IMR-90 (cell line): ENCODE measurements at places on chromosomes 7 and 10.

GRCh38 chr7:120171406-120171805, 101.6 kb upstream of the KCND2 start:
- no peak for DNase-seq

DNA sequence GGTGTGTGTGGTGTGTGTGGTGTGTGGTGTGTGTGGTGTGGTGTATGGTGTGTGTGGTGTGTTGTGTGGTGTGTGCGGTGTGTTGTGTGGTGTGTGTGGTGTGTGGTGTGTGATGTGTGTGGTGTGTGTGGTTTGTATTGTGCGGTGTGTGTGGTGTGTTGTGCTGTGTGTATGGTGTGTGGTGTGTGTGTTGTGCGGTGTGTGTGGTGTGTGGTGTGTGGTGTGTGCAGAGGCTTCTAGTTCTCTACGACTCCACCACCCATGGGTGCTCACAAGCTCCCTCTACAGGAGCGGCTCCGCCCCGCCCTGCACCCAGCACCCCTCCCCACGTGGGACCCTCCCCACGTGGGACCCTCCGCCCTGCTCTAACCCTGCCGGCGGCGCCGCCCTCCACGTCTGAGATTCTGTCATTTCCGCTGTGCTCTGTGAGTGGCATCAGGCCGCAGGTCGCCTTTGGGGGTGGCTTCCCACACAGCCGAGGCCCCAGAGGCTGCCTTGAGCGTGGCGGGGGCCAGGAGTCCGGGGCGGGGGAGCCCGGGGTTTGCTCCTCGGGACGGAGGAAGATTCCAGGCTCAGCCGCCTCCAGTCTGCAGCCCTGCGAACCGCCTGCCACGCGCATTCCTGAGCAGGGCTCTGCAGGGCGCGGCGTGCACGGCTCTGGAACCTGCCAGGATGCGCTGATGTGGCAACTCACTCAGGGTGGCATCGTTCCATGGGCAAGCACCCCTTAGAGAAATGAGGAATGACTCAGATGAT, 37.0 kb upstream of the DNAJB6 start:
- no peak for DNase-seq

DNA sequence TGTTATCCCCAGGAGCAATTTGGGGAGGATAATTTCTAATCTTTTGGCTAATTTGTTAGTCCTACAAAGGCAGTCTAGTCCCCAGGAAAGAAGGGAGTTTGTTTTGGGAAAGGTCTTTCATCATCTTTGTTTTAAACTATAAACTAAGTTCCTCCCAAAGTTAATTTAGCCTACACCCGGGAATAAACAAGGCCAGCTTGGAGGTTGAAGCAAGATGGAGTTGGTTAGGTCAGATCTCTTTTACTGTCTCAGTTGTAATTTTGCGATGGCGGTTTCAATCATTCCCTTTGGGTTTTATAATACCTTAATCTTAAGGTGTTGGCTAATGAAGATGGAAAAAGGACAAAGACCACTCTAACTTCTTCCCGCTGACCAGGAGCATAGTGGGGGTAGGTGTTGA, 166.4 kb upstream of the NAMPT start:
- DNase-seq = no peak

DNA sequence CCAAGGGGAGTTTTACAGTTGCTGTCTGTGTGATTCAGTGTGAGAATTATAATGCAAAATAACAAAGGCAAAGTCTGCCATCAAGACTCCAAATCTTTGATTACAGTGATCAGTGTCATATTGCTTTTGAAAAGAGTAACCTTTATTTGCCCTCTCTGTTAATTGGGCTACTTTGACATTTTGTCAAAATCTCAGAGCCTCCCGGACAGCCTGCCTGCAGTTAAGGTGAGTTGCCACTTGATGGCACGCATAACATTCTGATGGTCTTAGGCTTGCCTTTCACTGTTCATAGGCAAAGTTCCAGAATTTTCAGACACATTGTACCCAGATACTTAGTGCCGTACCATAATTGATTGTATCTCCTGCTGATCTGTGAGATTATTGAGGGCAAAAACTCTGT, 253.5 kb downstream of the ABCA13 start:
- peak; percentile 6 for DNase-seq

DNA sequence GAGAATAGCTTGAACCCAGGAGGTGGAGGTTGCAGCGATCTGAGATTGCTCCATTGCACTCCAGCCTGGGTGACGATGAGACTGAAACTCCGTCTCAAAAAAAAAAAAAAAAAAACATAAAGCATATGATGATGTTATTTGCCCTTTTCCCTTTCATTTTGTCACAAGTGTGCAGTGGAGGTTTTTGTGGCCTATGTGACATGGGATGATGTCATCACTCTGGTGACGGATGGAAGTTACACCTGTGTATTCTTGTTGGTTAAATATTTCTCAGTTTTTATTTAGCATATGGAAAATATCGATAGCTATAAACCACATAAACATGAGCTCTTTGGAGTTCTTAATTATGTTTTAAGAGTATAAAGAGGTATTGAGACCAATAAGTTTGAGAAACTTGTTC, 71.8 kb upstream of the EMX2 start:
- no peak for DNase-seq

- DNase-seq = no peak
These were observed 106.2 kb upstream of the NEBL start for GRCh38 chr10:21003240-21003822.

DNA sequence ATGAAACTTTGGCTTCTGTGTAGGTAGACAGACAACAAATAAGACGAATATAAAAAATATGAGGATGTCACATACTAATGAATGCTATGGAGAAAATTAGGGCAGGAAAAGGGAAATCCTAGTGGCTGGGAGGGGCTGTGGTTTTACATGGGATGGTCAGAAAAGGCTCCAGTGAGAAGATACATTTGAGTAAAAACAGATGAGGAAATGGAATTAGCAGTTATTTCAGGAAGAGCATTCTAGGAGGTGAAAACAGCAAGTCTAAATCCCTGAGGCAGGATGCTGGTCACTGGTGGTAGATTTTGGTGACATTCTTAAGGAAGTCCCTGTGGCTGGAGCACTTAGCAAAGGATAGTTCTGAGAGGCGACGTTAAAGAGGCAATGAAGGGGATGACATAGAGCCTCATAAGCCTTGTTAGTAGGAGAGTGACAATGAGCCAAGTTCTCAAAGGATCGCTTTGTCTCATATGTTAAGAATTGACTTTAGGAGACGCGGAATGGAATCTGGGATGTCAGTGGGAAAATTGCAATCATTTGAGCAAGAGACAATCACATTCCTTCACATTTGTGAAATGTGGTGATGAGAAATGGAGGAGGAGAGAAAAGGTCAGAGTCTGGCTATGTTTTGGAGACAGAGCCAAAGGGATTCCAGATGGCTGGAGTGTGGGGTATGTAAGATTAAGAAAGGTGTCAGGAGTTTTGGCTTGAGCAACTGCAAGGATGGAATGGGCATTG, 384.7 kb upstream of the FZD8 start:
- no peak for DNase-seq

GRCh38 chr7:141563956-141564623, 12.9 kb downstream of the AGK start:
- no peak for DNase-seq

GRCh38 chr7:30133736-30134610, 813 bp upstream of the MTURN start:
- no peak for DNase-seq

- DNase-seq = peak; percentile 63
These were observed 15.9 kb downstream of the CUL2 start for GRCh38 chr10:35074266-35074665.

- DNase-seq = no peak
These were observed 1.9 kb upstream of the IFRD1 start for GRCh38 chr7:112448381-112448780.

DNA sequence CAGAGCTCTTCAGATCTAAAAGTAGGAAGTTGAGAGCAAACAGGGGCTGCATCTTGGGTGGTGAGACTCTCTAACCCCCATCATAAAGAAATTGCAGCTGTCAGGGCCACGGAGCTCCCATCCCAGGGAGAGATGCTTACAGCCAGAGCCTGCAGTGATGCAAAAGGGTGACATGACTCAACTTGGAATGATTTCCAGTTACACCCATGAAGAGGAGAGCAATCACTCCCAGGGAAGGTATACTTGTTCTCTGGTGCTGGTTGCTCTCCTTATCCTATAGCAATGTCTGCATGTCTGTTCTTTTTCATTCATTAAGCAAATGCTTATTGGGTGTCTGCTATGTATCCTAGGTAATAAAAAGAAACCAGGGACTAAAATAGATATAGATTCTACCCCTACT, 228.0 kb downstream of the RAB11FIP2 start:
- DNase-seq = no peak

- DNase-seq = no peak
These were observed 287.5 kb downstream of the GRID1 start for GRCh38 chr10:86079088-86079487.

GRCh38 chr7:139768249-139768824, 9.5 kb downstream of the HIPK2 start:
- DNase-seq = no peak

GRCh38 chr10:133130602-133131001, 29.4 kb upstream of the KNDC1 start:
- no peak for DNase-seq

DNA sequence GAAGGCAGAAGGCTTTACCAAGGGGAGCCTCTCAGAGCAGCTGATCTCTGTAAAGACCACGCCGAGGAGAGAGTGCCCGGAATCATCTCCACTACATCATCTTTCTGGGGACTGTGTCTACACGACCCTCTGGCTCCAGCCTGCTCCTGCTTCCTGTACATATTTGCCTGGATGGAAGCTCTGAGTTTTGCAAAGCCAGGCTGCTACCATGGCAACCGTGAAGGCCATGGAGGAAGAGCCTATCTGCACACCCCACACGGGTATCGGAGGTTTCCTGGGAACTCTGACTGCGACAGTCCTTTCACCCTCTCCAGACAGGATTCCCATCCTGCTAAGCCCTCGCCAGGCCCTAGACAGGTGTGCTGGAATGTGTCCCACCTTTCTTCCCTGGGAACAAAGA, 83.4 kb upstream of the TNRC18 start:
- DNase-seq = no peak

DNA sequence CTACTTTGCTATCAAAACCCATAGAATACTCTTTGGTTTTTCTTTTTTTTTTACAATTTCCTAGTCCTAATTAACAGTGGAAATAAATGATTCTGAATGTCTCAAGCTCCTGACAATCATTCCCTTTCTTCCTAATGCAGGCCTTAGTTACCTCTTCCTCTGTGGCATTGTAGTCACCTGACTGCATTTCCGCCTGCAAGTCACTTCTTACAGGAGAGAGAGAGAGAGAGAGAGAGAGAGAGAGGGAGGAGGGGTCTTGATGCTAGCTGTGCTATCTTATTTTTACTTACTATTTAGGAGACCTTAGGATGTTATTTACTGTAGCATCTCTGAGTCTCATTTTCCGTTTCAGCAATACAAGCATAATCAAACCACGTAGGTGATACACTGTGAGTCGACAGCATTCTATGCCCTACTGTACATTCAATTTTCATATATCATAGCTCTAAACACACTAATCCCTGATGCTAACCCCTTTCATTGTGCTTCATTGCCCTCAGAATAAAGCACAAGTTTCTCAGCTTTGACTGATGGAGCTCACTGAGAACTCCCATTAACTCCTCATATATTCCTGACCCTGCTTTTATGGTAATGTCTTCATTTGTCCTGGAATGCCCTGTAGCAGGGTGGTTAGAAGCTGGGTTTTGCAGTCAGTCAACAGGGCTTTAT, 1237.3 kb downstream of the XPNPEP1 start:
- DNase-seq = no peak

GRCh38 chr7:30799206-30799975, 28.2 kb downstream of the MINDY4 start:
- peak; percentile 93 for DNase-seq

GRCh38 chr10:16954280-16955030, 137.2 kb upstream of the RSU1 start:
- no peak for DNase-seq

GRCh38 chr7:11078247-11078834, 104.7 kb downstream of the PHF14 start:
- no peak for DNase-seq

- DNase-seq = no peak
These were observed 33.0 kb downstream of the STAM start for GRCh38 chr10:17676919-17677318.

- DNase-seq = peak; percentile 89
These were observed 41.1 kb downstream of the ZC3HC1 start for GRCh38 chr7:130009848-130010688.

DNA sequence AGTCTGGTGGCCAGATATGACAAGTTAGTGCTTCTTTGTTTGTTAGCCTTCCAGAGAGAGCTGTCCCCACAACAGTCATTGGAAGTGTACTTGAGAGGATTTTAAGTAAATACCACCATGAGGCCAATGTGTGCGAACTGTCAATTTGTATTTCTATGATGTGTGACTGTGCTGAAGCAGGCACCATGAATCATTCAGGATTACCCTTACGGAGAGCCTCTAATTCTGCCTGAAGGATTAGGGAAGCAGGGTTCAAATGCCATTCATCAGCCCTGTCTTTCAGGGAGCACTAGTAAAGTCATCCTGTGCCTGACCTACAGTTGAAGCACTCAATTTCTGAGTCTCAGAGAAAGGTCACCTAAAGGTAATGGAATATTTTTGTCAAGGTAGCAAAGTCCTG, 109.3 kb downstream of the GATA3 start:
- no peak for DNase-seq

GRCh38 chr10:3401491-3401938, 228.9 kb upstream of the PITRM1 start:
- DNase-seq = peak; percentile 75

DNA sequence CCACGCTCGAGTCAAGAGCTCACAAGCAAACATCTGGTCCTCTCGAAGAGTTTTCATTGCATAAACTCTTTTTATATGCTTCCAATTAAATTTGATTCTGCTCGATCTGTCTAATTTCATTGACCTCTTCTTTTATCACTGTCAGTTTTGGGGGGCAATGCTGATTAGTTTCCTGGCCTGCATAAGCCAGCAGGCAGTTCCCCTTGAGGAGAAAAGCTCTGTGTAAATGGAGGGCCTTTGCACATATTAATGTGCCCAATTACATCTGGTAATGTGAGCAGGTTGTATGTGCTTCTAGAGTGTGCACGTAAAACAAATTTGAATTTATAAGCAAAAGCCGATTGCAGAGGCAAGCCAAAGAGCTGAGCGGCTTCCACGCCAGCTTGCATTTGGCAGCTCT, 210.3 kb downstream of the ABCA13 start:
- no peak for DNase-seq

GRCh38 chr10:44366941-44367630, 17.8 kb downstream of the CXCL12 start:
- DNase-seq = peak; percentile 36

- no peak for DNase-seq
These were observed 9.9 kb downstream of the CSTF2T start for GRCh38 chr10:51689536-51689935.

GRCh38 chr7:120842121-120842621, 15.8 kb downstream of the TSPAN12 start:
- DNase-seq = no peak
